Stimulated activated CD8-positive, alpha-beta memory T cell treated with anti-CD3 and anti-CD28 coated beads, Interleukin-12 subunit alpha, Interleukin-12 subunit beta, amount 100 ng/mL, for 4 hours (primary cell): ENCODE measurements at places on chromosomes 1 and 21.

DNA sequence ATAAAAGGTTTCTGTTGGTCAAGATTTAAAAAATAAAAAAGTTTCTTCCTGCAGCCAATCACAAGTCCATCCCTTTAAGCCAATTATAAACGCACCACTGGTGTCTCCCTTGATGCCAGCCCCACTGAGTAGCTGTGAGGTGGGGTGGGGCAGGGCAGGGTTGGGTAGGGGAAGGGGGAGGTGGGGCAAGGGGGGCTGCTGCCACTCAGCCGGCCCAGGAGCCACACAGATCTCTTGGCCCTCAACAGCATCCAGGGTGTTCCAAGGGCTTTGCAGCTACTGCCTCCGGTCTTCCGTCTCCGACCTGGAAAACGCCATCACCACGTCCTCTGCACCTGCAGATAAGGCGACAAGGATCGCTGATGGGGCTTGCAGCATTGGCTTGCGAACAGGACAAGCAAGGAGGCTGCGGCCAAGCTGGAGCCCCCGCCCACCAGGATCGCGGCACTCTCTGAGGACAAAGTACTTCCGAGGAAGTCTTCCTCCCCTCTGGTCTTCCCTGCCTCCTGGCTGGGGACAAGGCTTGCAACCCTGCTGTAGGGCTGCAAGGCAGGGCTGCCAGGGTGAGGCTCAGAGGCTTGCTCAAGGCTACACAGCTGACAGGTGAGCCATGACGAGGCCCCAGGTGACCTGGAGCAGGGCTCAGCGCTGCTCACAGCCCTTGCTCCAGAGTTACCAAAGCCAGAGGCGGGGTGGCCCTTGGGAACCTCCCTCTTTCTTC lies 26.8 kb upstream of the CLSTN1 start:
- no peak for DNase-seq

GRCh38 chr1:44713321-44713781 lies 17.6 kb downstream of the RNU5D-1 start:
- DNase-seq, result no peak

DNA sequence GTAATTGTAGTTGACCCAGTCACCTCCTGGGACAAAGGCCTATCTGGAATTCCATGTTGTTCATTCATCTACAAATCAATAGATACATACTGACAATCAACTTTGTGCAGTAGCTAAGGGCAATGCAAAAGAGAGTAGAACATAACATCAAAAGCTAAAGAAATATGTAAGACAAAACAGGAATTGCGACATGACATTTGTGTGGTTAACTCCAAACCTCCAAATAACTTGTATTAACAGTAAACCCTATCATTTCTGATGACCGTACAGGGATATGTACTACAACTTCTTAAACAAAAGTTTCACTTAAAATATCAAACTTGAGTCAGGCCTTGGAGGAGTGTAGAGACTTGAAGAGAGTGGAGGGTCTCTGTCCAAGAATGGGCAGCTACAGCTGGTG lies 317.6 kb downstream of the SPATA17 start:
- DNase-seq, result no peak

GRCh38 chr1:145999321-146000024 lies 3.1 kb upstream of the TXNIP start:
- no peak for DNase-seq

DNA sequence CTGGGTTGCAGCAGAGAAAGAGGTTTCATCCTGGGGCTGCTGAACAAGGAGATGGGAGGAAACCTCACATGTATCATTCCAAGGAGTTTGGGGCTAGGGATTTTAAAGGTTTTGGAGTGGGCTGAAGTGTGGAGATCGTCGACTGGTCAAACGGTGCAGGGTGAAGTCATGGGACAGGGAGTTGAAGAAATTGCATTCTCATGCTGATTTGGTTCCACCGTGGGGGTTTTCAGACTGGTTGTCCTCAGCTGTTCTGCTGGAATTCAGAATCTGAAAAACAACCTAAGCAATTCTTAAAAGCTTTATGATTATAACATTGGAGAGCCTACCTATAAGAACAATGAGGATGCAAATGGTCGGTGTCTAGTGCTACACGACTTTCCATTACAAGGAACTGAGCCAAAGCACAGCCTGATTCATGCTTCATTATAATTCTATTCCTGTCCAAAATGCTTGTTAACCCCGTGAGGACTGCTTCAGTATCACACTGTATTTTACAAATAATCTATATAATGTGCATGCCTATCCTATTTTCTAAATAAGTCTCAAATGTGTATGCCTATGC lies 242.7 kb downstream of the TM2D1 start:
- no peak for DNase-seq

- DNase-seq, result peak; percentile 14
Observed at GRCh38 chr1:11858968-11859871, 475 bp upstream of the NPPB start.

GRCh38 chr21:29571949-29572348 lies 273.2 kb downstream of the BACH1 start:
- DNase-seq, result no peak
